ENCODE measurements at places on chromosomes 3 and 15. TPM values are rescaled to one million over a fixed set of nuclear protein-coding genes. Genes with fewer than 3 reads are reported as not detected.

ZCWPW2 gene
- total RNA-seq = 0.20 TPM

RTP1 gene
- not detected for total RNA-seq

GPR176 gene
- total RNA-seq = 0.20 TPM

ELP6 gene
- total RNA-seq = 45.7 TPM

RAB6B gene
- total RNA-seq = 0.24 TPM

CRABP1 gene
- not detected for total RNA-seq

DNA sequence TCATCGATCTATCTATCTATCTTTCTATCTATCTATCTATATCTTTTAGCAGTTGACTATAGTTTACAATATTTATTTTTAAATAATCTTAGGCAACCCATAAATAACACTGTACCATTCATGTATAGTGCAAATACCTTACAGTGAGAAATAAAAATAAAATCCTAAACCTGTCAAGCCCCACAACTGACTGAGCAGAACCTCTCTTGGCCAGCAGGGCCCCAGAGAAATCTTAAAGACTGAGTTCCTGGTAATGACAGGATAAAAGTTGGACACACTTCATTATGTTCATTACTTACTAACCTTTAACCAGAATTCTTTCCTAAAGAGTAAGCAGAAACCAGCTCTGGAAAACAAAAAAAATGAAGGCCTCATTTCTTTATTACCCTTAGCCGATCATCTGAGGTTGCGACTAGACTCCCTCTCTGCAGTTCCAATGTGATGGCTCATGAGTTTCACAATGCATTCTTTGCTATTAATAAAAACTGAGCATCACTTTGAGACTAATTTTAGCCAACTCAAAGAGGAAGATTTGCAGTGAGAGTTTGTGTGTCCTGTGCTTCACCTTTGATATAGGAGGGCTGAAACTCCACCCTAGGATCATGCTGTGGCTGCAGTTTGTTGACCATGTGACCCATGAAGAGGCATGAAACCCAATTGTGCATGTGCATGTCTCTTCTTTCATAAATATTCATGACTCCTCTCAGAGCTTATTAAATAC, 1072.0 kb downstream of the NSUN3 start:
- H3K27ac ChIP-seq = no peak overlapping the region
- no peak for DNase-seq
- H3K36me3 ChIP-seq = no peaks in the 10 kb centered on the region
- H3K4me1 ChIP-seq = no peaks in the 10 kb centered on the region
- H3K4me3 ChIP-seq = no peak overlapping the region

DNA sequence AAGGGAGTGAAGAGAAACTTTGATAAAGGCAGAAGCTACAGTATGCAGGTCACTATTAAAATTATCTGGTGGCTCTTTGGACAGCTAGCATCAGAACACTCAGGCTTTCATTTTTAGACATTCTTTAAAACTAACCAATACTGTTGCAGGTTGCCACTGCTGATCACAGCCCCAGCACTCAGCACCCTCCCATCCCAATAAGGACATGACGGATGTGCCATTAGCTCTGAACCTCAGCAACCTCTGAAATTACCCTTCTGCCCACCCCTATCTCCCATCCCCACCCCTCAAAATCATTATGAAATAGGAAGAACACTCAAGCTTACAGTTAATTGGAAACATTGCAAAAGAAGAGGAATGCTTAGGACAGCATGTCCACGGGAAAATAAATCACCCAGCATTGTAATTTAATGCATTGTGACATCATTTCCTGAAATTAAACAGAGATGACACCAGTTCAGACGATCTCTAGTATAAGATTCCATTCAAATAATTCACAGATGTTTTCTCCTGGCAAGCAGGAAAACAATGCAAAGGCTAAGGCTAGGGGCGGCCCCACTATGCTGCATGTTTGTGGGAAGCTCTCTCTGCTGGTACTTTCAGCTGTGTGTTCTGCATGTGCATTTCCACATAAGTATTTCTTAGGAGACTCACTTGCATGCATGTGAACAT, 71.6 kb downstream of the MEIS2 start:
- no peaks in the 10 kb centered on the region for H3K27me3 ChIP-seq
- H3K4me3 ChIP-seq = no peak overlapping the region
- no peaks in the 10 kb centered on the region for H3K4me1 ChIP-seq
- no peak overlapping the region for H3K27ac ChIP-seq

GRCh38 chr3:36428445-36428844, 48.1 kb downstream of the STAC start:
- no peaks in the 10 kb centered on the region for H3K4me1 ChIP-seq
- H3K27me3 ChIP-seq = no peaks in the 10 kb centered on the region
- no peak for DNase-seq
- H3K36me3 ChIP-seq = no peaks in the 10 kb centered on the region
- no peak overlapping the region for H3K27ac ChIP-seq

GRCh38 chr3:56339244-56339643, 129.0 kb downstream of the ERC2 start:
- H3K4me3 ChIP-seq = no peak overlapping the region
- H3K4me1 ChIP-seq = no peaks in the 10 kb centered on the region
- H3K27me3 ChIP-seq = no peaks in the 10 kb centered on the region
- DNase-seq = no peak
- H3K27ac ChIP-seq = no peak overlapping the region

DNA sequence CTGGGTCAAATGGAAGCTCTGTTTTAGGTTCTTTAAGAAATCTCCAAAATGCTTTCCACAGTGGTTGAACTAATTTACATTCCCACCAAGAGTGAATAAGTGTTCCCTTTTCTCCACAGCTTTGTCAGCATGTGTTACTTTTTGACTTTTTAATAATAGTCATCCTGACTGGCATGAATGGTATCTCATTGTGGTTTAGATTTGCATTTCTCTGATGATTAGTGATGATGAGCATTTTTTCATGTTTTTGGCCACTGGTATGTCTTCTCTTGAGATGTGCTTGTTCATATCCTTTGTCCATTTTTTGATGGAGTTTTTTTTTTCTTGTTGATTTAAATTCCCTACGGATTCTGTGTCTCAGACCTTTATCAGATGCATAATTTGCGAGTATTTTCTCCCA, 745.0 kb upstream of the BCHE start:
- no peaks in the 10 kb centered on the region for H3K36me3 ChIP-seq
- no peak overlapping the region for H3K27ac ChIP-seq
- H3K4me3 ChIP-seq = no peak overlapping the region
- no peaks in the 10 kb centered on the region for H3K27me3 ChIP-seq
- DNase-seq = no peak

DNA sequence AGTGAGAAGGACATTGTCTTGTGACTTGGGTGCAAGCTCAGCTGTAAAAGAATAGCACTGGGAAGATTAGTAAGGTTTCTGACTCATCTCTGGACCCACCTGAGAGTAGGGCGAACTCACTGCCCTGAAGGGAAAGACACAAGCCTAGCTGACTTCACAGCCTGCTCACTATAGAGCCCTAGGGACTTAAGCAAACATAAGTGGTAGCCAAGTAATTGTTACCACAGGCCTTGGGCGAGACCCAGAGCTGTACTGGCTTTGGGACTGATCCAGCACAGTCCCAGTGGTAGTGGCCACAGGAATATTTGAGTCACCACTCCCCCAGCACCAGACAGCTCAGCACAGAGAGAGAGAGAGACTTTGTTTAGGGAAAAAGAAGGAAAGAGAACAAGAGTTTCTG, 429.9 kb downstream of the TBL1XR1 start:
- DNase-seq = no peak
- H3K27ac ChIP-seq = no peak overlapping the region
- no peaks in the 10 kb centered on the region for H3K36me3 ChIP-seq
- H3K4me1 ChIP-seq = no peaks in the 10 kb centered on the region
- no peaks in the 10 kb centered on the region for H3K27me3 ChIP-seq
- no peak overlapping the region for H3K4me3 ChIP-seq
